Liver (tissue), 10 donors: ENCODE measurements at places on chromosomes 6 and 20. TPM values are rescaled to one million over a fixed set of nuclear protein-coding genes. Genes with fewer than 3 reads are reported as not detected.

Gene PARD6B
- 6.2 TPM for total RNA-seq

Gene TSBP1
- not detected for total RNA-seq

Gene BAK1
- 6.1 TPM for total RNA-seq

Gene FAM50B
- 8.8 TPM for total RNA-seq

DNA sequence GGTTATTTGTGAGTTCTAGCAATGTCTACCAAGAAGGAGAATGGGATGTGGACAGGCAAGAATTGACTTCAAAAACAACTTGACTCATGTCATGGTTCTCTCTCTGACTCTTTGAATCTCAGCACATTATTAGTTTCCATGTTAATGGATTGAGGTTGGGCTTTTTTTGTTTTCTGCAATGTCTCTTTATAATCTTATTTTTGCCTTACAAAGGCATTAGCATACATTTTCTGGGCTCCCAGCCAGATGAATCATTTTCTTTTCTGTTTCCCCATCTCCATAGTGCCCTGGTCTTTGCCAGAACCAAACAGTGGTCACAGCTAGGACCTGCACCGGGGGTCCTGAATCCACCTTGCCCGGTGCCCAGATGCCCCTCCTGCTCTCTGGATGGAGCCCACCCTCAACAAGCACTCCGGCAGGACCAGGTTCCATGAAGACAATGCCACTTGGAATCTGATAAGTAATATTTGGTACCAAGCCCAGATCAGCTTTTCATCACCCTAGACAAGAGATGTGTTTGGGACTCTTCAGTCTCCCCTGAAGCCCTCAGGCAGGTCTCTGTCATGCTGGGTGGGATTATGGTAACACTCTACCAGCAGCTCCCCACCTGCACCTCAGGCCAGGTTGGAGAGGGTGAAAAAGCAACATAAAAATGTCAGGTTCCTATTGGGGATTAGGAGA lies 266.7 kb upstream of the SULF2 start:
- no peak for DNase-seq

GRCh38 chr20:43750774-43751166 lies 24.0 kb upstream of the GTSF1L start:
- no peak for DNase-seq

GRCh38 chr20:47971058-47971791 lies 185.9 kb upstream of the SULF2 start:
- DNase-seq = no peak

DNA sequence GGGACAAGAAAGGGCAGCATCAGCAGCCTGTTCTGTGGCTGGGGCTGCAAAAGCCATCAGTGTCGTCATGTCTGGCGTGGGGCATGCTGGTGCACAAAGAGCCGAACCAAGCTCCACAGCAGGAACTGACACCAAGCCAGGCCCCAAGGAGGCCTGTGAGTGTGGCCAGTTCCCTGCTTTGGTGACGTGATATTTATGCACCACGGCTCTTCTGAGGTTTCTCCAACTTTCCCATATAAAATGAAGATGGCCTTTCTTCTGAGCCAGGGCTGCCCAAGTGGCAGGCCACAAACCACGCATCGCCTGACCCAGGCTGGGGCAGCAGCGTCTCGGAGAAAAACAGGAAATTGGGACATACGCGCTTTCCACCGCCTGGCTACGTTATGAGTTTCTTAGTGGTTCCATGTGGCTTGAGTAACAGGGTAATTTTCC lies 109.9 kb downstream of the RIN2 start:
- no peak for DNase-seq

GRCh38 chr6:159582736-159583135 lies 110.3 kb downstream of the SOD2 start:
- DNase-seq = no peak

Gene HLA-DRB5
- total RNA-seq = 42.9 TPM

GRCh38 chr6:169415179-169415578 lies 161.5 kb upstream of the THBS2 start:
- no peak for DNase-seq

DNA sequence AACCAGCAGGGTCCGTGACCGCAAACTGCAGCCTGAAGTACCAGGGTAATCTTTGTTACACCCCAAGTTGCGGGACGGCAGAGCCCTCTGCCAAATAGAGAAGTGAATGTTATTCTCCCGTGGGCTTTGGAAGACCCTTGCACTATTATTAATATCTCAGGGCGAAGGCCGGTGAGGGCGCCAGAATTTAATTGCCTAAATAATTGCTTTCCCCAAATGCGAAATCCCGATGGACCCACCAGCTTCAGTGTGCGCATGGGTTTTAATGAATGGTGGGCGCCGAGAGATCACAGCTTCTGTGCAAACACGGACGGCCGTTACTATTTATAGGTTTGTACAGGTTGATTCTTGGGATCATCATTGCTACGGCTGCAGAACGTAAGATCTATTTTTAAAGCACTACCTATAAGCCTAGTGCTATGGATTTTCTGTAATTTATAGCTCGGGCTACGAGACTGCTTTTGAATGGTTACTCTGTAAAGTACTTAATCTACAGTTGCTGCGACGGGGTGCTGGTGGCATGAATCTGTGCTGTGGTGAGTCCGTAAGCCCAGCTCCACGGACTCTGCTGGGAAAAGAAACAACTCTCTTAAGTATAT lies 15.2 kb upstream of the PHACTR3 start:
- DNase-seq = no peak

- no peak for DNase-seq
These were observed 3.5 kb upstream of the MOXD1 start for GRCh38 chr6:132404736-132405135.

DNA sequence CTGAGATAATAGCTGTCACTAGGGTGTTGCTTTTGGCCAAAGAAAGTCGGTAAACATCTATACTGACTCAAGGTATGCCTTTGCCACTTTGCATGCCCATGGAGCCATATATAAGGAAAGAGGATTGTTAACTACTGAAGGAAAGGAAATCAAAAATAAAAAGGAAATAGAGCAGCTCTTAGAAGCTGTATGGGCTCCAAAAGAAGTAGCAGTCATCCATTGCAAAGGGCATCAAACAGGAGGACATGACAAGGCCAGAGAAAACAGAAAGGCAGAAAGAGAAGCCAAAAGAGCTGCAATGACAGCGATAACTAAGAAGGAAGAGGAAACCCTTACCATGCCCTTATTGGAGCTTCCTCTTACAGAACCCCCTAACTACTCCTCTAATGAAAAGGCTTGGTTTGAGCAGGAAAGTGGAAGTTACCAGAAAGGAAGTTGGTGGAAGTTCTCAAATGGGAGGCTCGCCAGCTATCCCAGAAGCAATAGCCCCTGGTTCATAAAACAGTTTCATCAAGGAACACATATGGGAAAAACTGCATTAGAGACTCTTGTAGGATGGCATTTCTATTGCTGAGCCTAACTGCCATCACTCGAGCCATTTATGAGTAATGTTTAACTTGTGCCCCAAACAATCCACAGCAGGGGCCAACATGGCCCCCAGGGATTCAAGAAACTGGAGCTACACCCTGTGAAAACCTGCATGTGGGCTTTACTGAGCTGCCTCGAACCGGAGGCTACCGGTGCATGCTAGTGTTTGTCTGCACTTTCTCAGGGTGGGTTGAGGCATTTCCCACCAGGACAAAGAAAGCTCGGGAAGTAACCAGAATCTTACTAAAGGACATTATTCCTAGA lies 7.0 kb downstream of the IL22RA2 start:
- DNase-seq = no peak

DNA sequence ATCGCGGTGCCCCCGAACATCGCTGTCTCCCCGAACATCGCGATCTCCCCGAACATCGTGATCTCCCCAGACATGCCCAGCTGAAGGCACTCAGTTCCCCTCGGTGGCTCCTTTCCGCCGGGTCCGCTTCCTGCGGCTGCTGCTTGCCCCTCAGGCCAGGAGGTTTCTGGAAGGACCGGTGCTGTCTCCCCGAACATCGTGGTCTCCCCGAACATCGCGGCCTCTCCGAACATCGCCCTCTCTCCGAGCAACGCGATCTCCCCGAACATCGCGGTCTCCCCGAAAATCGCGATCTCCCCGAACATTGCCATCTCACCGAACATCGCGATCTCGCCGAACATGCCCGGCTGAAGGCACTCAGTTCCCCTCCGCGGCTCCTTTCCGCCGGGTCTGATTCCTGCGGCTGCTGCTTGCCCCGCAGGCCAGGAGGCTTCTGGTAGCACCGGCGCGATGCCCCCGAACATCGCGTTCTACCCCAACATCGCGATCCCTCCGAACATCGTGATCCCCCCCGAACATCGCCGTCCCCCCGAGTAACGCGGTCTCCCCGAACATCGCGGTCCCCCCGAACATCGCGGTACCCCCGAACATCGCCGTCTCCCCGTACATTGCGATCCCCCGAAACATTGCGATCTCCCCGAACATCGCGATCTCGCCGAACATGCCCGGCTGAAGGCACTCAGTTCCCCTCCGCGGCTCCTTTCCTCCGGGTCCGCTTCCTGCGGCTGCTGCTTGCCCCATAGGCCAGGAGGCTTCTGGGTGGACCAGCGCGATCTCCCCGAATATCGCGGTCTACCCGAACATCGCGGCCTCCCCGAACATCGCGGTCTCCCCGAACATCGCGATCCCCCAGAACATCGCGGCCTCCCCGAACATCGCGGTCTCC lies 808 bp downstream of the ULBP1 start:
- no peak for DNase-seq

DNA sequence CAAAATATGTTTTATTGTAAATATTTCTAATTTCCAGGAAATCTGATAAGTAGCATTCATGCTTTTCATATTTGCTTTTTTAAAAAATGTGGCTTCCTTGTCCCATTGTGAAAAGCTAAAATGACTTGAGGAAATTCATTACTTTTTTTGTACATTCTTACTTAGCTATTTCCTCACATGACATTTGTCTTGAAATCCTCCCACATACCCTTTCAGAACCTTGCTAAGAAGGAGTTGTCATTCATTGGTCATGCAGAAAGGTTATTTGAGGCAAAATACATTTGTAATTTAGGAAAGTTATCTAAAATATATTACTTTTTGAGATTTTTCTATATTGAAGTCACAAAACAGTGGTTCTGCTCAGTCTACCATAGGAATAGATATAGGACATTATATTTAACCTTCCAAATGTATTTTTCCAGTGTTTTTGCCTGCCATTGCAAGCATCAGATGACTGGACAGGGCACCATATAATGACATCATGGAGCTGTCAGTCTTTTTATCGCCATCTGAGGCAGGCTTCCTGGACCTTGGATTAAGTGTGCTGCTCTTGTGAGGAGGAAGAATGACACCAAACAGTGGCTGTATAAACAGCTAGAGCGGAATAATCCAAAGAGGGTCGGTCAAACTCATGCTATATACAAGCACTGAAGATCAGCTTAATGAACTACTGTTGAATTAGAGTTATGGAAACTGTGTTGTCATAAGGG lies 109.4 kb upstream of the HCRTR2 start:
- DNase-seq = no peak

- DNase-seq = no peak
These were observed 77.8 kb downstream of the ATG5 start for GRCh38 chr6:106247733-106248132.

DNA sequence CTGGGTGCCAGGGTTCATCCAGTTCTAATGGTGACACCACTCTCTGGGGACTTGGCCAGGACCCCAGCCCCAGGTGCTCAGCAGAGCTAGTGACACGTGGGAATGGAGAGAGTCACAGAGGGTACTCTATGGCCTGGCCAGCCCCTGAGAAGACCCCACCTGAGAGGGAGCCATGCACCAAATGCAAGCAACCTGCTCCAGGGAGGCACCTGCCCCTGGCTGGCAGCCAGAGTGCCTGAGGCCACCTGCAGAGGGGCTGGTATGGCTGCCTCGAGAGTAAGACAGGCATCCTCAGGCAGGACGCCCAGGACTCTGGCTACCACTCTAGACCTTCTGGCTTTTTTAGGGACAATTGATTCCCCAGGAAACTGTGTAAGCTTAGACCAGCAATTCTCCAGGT lies 38.6 kb upstream of the CST7 start:
- DNase-seq = peak; percentile 16

Gene TOMM34
- total RNA-seq = 4.4 TPM

DNA sequence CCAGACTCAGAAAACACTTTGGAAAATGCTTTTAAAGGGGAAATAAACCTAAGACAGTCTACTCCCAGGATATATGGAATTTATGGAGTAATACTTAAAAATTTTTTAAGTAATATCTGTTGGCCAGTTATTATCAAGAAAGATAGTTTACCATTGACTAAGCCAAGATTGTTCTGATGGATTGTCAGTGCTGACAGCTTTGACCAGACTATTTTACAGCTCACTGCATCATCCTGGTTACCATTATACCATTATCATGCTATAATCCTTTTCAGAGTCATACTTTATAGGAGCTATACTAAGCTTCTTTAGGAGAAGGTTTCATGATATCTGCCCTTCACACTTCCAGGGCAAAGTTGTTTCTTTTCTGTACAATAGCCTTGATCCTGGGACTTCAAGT lies 16.5 kb downstream of the GTF2H5 start:
- no peak for DNase-seq

DNA sequence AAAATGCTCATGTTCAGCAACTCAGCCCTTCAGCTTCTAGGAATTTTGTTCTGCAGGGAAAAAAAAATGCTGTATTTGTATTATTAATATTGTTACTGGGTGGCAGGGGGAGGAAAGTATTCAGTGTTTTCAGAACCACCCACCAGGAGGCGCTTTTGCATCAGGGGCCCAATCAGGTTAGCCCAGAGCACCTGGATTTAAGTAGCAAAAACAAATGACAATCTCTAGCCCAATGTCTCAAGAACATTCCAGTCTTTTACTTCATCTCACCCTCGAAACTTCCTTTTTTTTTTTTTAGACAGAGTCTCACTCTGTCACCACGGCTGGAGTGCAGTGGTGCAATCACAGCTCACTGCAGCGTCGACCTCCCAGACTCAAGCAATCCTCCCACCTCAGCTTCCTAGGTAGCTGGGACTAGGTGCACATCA lies 635 bp upstream of the C20orf203 start:
- DNase-seq = peak; percentile 71

Gene RNF144B
- total RNA-seq = 5.9 TPM

GRCh38 chr6:53628354-53629119 lies 37.0 kb downstream of the KLHL31 start:
- DNase-seq = no peak

GRCh38 chr6:38632490-38632889 lies 7.2 kb downstream of the BTBD9 start:
- DNase-seq = no peak

- DNase-seq = no peak
These were observed 765.5 kb upstream of the EPHA7 start for GRCh38 chr6:94184666-94185464.

GRCh38 chr6:707576-708236 lies 14.8 kb upstream of the EXOC2 start:
- DNase-seq = no peak

GRCh38 chr6:70163795-70164194 lies 139.1 kb downstream of the COL9A1 start:
- DNase-seq = no peak

GRCh38 chr20:51610761-51611624 lies 68.5 kb upstream of the NFATC2 start:
- DNase-seq = no peak

DNA sequence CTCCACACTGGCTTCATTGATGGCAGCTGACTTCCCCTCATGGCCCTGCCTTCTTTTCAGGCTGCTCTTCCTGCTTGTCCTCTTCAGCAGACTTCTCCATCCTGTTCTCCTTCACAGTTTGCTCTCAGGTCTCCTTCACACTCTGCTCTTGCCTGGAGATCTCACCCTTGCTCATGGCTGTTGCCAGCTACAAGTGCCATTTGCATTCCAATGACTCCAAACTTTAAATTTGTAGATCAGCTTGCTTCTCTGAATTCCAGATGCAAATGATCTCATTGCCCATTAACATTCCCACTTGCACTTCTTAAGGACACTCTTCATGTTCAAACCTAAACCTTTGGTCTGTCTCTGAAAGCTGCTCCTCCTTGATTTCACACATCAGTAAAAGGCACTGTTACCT lies 343.0 kb downstream of the QKI start:
- DNase-seq = no peak

Gene WFDC5
- total RNA-seq = not detected
